ENCODE measurements at places on chromosomes 5 and 9.

DNA sequence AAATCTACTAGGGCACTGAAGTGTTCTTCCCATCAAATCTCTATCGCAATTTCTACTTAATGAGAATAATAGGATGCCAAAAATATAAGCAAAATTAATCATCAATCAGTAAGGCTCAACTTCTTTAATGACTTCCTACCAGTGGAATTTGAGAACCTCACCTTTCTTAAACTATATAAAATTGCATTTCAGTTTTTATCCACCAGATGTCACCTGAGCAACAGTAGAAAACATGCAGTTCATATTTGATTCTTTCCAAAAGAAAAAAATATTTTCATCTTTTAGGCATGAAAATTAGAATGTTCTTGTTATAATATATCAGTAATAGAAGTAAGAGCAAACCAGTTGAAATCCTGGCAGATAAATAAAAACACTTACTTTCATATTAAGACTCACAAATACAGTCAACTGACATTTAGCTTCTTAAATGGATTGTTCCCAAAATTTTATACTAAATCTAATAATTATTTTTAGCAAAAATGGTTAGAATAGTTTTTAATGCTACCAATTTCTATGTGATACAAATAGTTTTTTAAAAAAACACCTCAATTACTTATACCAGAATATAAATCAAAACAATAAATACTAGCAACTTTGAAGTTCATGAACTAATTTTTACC, 13.4 kb upstream of the CCDC112 start:
- DNase-seq: no peak

- DNase-seq: no peak
Measured at GRCh38 chr9:95217936-95218335, 99.6 kb downstream of the FANCC start.

GRCh38 chr9:19683715-19684114, 105.1 kb downstream of the SLC24A2 start:
- DNase-seq: no peak

DNA sequence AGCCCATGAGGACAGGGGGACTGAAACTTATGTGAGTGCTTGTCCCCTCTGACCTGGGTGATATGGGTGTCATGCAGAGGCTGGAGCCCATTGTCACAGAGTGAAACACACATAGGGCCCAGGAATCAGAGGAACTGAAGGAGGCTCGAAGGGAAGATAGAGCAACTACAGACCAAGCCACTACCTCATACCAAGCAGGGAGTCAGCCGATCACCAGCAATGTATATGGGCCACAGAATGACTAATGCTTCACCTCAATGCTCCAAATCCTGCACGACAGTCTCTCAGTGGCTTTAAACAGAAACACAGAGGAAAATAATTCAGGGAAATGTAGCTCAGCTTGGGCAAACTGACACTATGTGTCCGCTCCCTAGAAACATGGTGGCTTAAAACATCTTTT, 8.9 kb upstream of the FBXW11 start:
- DNase-seq: no peak

GRCh38 chr5:36253575-36253974, 11.8 kb upstream of the NADK2 start:
- DNase-seq: no peak

- DNase-seq: no peak
Measured at GRCh38 chr5:138224712-138225111, 11.6 kb upstream of the CDC23 start.

- no peak for DNase-seq
Measured at GRCh38 chr9:101027236-101027635, 1.3 kb upstream of the PLPPR1 start.

DNA sequence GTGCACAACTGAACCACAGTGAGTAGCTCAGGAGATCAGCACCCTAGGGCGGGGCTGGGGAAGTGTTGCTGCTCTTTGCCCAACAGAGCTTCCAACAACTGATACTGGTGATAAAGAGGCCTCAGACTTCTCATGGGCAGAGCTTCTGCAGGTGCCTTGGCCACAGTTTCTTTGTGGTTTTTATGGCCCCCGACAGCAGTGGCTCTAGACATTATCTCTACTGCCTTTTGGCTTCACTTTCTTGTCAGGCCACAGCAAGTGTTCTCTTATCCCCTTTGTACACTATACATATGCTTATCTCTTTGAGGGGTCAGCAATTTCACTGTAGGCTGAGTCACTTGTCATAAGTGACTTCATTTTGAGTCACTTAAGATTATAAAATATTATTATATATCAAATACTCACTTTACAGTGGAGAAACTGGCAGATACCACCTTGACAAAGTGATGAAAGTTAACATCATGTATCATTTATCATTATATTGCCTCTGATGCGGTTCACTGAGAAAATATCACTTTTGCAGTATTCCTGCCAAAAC, 90.9 kb upstream of the COX7C start:
- no peak for DNase-seq

- DNase-seq: peak; percentile 45
Measured at GRCh38 chr5:149636861-149637246, 55.6 kb downstream of the ARHGEF37 start.

DNA sequence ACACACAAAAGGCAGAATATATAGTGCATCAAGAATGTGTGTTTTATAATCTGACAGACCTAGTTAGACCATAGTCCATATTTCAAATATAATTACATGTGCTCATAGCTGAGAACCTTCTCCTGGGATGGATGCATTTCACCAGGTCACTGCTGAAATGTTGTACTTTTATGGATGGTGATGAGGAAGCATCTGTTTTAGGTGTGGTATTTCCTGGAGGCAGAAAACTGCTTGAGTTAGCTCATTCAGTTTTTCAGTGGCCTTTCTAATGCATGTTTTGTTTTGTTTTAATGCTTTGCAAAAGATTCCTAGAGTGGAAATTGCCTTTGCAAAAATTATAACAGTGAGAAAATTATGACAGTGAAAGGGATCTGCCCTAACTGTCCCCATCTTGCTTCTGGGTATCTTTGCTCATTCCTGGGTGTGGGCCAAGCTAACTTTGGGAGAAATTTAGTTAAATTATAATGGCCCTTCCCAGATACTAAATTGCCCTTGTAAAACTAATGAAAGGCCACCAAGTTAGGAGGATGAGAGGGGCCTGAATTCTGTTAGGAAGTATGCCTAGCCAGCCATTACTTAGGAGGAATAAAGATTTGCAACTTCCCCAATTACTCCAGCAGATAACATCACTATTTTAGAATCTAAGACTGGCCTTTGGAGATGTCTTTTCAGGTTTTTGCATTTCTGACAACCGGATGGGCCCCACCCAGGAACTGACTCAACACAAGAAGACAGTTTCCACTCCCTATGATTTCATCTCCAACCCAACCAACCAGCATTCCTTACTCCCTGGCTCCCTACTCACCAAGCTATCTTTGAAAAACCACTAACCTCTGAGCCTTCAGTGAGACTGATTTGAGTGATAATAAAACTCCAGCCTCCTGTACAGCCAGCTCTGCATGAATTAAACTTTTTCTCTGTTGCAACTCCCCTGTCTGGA, 7.0 kb upstream of the IL12B start:
- DNase-seq: no peak

DNA sequence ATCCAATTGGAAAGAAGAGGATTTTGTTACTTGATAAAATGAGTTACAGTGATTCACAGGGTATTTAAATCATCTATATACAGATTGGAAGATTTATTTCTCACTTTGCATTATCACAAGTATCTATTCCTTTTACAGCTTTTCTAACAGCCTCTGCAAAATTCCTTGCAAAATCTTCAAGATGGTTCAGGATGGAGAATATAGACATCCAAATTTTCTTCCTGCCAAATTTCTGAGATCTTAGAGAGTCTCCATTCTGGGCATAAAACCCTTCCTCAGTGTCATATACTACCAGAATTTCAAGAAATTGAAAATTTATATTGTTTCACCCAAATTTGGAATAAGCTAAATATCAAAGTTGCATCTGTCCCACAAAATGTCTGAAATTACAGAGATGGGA, 259.1 kb upstream of the FAM174A start:
- DNase-seq: no peak

DNA sequence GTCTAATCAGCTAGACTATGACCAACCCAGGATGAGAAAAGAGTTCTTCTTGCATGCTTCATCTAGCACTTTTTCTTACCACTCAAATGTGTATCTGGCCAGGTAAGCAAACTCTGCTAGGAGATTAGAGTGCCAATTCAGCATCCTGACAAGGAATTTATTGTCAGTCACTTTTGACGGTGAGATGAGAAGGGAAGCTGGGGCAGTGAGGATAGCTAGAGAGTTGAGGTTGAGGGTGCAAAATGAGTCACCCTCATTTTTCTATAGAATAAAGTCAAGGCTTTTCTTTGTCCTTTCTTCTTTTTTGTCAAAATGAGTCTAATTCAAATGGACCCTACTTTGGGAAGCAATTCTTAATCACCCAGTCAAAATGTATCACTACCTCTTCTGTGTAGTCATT, 74.6 kb upstream of the PLPP1 start:
- DNase-seq: no peak

GRCh38 chr5:102958481-102959011, 161.4 kb downstream of the GIN1 start:
- no peak for DNase-seq

- DNase-seq: no peak
Measured at GRCh38 chr5:175734501-175734900, 76.6 kb downstream of the HRH2 start.

DNA sequence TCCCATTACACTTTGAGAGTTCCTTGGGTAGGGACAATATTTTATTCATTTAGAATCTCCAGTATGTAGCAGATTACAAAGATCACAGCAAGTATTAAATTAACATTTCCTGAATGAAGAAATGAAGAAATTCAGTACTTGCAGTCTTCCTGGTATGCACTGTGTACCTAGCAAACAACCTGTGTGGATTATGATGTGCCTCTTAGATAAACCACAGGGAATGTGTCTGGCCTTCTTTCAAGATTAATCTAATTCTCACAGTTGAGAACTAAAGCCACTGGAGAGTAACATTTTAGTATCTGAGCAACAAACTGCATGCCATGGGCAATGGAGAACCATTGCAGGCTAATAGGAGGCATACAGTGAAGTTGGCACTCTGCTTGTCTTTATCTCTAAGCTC, 199.4 kb downstream of the AP3B1 start:
- DNase-seq: no peak

- no peak for DNase-seq
Measured at GRCh38 chr5:142192286-142193113, 83.9 kb downstream of the NDFIP1 start.

DNA sequence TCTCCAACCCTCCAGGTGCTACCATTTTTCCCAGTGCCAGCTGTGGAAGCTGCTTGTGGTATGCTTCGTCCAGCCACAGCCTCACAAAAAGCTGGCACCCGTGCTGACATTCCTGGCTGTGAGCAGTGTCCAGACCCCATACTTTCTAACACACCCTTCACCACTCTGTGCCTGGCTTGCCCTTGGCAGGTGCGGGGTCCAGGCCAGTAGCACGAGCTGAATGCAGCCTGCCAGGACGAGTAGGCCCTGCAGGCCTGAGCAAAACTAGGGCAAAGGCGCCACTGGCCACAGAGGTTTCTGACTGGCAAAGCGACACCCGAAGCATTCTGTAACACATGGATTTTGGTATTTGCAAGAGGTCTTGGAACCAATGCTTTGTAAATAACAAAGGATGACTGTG, 26.0 kb upstream of the GHR start:
- DNase-seq: no peak

DNA sequence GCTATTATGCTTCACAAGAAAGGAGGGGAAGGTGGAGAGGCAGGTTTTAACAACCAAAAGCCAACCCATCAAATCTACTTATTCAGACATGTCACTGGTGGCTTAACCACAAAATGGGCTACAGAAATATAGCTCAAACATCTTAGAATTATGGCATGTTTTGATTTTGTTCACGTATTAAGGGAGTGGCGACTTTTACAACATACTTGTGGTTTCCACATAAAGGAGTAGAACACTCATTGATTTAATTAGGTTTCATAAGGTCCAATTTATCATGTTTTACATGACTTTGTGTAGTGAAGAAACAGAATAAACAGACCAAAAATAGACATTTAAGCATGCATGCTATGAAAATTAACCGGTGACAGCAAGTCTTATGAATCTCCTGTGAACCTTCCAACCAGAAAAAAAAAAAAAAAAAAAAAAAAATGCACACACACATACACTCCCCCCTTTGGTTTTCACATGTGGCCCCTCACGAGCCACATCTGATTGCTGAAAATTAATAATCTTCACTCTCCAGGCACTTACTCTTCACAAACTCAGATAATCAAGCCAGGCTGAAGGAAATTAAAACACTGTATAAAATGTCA, 5.4 kb downstream of the ZNF608 start:
- peak; percentile 73 for DNase-seq

- DNase-seq: no peak
Measured at GRCh38 chr5:135445306-135445985, 1.7 kb downstream of the DCANP1 start.

GRCh38 chr9:108439947-108440346, 415.8 kb downstream of the ACTL7B start:
- DNase-seq: no peak

- DNase-seq: no peak
Measured at GRCh38 chr5:107736638-107737037, 65.9 kb upstream of the EFNA5 start.

- DNase-seq: no peak
Measured at GRCh38 chr5:163846512-163846911, 341.1 kb downstream of the MAT2B start.

GRCh38 chr5:109196823-109197160, 213.0 kb downstream of the PJA2 start:
- DNase-seq: no peak

DNA sequence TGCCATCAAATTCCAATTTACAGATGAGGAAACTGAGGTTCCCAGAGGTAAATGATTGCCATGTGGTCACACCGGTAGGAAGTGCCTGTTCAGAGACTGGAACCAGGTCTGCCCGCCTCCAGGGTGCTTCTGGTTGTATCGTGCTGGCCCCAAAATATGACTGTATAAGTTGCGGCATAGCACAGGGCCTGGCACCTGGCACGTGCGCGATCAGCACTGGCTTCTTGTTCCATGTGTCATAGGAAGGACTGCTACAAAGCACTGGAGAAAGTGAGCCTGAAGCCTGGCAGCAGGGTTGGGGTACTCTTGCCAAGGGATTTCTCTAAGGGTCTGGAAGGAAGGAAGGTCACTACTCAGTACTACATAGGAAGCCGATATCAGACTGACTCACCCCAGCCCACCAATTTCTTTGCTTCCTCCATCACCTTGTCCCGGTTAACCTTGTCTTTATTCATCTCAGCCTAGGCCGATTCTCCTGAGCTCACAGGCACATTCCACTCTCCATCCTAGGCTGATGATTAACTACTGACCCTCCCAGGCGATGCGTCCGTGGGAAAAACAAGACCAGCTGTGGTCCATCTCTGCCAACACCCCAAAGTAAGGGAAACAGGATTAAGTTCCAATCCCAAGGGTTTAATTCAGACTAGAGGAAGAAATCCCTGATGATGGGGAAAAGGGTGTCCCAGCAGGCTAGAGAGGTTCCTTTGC, 1.8 kb downstream of the HRH2 start:
- no peak for DNase-seq

Data from NCI-H187 (cell line).